ENCODE measurements at places on chromosomes 12 and 14.

DNA sequence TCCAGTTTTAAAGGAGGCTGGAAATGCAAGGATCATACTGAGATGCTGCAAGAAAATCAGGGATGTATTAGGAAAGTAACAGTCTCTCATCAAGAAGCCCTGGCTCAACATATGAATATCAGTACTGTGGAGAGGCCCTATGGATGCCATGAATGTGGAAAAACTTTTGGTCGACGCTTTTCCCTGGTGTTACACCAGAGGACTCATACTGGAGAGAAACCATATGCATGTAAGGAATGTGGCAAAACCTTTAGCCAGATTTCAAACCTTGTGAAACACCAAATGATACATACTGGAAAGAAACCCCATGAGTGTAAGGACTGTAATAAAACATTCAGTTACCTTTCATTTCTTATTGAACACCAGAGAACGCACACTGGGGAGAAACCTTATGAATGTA lies 24.5 kb downstream of the ZNF891 start:
- DNase-seq: no peak

DNA sequence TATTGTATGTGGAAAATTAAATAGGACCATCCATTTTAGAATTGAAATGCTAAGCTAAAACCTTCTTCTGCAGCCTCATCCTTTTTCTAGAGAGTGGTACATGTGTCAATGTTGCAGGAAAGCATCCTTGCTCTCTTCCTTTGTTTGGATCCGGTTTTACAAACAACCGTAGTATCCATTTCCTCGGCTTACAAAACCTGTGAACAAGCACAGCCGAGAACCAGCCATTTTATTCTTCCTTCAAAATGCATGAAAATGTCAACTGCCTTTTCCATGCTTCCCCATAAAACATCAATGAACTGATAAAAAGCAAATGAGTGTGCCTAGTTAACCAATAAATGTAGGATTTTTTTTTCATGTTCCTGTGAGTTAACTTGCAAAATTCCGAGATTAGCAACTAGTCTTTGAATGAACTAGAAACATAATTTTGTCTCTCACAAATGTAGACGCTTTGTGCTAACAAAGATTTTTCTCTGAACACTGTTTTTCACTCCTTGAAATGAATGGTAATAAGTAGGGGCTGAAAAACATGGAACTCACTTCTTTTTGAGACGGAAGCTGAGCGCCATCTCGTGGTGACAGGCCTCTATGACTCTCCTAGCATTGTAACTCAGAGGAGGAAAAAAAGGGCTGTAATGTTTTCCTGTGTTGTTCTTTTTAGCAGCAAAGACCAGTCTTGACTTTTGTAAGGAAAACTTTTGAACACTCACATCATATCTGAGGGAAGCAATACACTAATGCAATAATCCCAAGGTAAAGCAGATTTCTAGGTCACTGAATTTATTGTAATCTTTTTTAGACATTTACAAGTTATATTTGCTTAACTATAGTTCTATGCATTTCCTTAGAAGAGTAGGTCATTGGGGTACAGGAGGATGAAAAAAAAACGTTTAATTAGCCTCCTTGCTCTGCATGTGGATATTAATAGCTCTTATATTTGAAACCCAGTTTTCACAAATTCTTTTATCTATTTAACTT lies 157.4 kb upstream of the FOXG1 start:
- DNase-seq: no peak

GRCh38 chr14:84343656-84344055 lies 1186.3 kb upstream of the FLRT2 start:
- DNase-seq: no peak

- no peak for DNase-seq
Measured at GRCh38 chr12:111764120-111764821, 2.5 kb upstream of the ALDH2 start.

GRCh38 chr14:28952666-28953065 lies 186.1 kb downstream of the FOXG1 start:
- DNase-seq: no peak

DNA sequence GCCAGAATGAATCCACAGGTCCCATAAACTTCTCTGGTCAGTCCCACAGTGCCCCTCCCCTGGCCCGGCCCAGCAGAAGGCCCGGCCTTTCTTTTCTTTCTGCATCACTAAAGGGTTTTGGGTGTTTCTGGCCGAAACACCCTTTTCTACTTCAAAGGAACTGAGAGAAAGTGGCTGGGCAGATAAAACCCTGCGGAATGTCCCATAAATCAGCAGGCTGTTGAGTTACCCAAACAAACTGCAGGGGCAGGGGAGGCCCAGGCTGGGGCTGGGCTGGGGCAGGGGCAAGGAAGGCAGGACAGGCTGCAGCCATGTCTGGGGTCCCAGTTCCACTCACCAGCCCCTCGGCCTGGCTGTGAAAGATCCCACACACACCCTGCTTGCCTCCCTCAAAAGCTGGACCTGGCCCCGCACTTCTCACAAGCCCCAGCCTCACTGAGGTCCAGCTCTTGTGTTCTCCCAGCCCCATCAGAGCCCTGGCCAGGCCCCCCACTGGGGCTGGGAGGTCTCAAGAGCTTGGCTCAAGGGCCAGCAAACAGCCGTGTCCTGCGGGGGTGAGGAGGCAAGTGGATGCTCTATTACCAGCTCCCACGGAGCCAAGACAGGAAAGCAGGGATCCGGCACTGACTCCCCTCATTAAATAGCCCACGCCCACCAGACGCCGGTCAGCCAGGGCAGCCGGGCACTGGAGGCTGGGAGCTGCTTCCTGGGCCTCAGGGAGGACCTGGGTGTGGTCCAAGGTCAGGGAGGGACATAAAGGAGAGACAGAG lies 41.9 kb downstream of the CCNK start:
- no peak for DNase-seq

DNA sequence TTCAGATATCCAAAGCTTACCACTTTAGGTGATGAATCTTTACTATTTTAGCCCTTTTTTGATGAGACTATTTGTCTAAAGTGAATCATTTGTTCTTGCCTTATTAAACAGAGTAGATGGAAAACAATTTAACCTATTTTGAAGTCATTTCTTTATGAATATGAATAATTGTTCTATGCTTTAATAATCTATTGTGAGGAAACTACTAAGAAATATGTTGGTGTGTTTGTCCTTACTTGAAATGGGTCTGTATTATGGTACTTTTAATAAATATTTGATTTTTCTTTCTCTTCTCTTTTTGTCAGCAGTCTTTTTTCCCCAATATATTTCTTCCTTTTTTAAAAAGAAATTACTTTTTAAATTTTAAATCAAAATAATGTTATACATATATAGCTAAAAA lies 24.4 kb downstream of the HSD17B6 start:
- DNase-seq: no peak

DNA sequence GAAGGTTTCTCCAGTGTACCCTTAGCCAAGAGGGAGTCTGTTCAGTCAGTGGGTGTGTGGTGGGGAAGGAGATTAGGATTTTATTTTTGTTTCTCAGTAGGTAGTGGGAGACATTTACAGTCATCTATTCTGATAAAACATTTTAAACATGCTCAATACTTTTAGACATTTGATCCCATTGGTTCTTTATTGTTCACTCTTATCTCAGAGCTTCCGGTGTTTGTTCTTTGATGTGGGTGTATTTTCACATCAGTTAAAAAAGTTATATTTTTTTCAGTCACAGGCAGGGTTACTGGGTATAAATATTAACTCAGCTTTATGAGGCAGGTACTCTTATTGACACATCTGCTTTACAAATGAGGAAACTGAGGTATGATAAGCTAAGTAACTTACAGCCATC lies 43.3 kb upstream of the LRRK2 start:
- no peak for DNase-seq

GRCh38 chr12:109844091-109844490 lies 10.9 kb upstream of the TRPV4 start:
- no peak for DNase-seq

DNA sequence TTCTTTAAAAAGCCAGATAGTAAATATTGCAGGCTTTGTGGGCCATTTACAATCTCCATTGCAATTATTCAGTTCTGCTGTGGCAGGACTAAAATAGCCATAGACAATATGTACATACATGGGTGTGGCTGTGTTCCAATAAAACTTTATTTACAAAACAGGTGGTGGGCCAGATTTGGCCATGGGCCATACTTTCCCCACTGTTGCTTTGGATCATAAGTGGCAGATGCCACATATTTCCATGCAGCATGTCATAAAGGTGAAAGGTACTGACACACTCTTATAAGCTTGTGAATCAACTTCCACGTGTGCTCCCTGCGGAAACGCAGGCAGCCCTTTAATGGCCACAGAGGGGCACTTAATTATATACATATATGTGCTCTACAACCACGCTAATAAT lies 244.4 kb upstream of the FOXN3 start:
- DNase-seq: no peak

DNA sequence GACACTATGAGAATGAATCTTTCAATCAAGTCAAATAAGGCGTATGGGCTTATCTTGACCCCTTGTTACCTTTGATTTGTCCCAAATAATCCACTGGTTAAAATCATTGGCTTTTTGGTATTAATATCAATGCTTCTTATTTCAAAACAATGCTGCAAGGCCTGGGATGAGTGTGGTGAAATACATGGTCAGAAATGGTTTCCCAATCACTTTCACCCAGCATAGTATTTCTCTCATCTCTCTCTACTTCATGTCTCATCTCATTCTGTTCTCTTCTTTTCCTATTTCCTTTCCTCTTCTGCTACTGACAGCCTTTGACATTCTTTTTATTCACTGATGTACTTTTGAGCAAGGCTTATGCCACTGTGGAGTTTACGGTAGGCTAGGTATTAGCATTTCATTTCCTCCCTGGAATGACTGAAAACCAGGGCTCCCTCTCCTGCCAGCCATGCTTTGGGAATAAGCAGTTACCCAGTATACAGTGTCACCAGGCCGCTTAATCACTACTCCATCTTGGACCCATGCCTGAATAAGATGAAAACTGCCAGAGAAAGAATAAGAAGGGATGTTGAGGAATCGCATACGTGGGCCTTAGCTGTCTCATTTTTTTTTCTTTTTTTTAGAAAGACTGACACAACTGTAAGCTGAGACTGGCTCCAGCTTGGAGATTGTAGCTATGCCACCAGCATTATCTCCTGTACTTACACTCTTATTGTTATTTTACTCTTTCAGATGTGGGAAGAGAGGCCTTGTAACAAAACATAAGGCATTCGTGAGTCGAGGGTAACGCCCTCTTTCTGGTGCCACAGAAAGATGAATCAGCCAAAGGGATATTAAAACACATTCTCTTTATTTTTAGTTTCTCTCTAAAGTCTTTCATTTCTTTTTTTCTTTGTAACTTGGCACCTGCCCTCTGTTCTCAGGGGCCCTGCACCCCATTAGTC lies 53.5 kb downstream of the IGF1 start:
- no peak for DNase-seq

GRCh38 chr12:122097927-122098756 lies 19.6 kb downstream of the MLXIP start:
- DNase-seq: no peak

DNA sequence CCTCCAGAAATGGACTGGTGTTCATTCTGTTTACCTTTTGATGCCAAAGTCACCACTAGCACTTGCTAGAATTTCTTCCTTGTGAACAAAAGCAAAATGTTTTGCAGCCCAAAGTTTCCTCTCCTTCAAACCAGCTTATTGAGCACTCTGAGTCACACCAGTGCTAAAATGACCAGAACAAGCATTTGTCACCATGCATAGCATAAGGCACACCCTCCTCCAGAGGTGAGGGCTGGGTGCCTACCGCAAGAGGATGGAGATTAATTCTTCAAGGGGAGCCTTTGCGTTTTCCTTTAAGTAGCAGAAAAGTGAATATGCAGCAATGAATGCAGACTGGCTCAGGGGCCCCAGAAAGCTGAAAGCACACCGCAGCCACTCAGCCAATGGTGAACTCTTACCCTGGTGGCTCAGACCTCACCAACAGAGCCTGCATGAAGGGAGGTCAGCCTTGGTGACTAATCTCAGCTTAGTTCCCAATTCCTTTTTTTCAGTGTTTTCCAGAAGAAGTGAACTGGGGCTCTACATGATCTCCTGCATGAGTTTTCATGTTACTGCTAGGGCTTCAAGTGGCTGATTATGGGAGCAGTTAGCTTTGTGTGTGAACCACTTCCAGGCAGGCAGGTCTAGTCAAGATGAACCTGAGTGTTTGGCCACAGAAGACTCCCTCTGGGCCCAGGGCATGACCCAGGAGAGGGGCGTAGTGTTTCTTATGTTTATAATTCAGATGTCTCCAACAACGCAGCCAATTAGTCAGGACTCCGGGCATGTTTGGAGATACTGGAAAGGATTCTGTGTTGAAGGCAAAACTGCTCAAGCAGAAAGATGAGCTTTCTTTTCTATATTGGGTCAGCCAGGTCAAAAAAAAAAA lies 96.3 kb downstream of the PAX9 start:
- DNase-seq: no peak

DNA sequence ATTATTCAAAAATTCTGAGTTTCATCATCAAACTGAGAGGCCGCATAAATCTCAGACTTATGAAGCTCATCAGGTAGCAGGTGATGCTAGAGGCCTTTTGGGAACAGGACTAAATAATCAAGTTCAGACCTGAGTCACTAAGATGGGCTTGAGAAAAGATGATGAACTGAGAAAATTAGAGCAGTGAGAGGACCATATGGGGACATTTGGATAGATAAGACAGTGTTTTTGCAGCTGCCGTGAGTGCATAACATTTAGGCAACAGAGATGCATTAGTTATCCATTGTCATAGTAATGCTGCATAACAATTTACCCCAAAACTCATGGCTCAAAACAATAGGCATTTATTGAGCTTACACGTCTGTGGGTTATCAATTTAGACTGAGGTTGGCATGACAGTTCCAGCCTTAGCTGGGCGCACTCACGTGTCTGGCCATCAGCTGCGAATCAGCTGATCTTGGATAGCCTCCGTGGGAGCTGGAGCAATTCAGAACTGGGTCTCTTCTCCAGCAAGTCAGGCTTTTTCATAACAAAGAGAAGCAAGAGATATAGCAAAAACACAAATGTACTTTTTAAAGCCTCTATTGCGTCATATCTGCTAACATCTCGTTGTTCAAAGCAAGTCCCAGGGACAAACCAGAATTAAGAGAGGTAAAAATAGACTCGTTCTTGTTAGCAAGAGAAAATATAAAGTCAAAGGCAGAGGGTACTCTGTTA lies 72.8 kb downstream of the CAPZA3 start:
- DNase-seq: no peak

DNA sequence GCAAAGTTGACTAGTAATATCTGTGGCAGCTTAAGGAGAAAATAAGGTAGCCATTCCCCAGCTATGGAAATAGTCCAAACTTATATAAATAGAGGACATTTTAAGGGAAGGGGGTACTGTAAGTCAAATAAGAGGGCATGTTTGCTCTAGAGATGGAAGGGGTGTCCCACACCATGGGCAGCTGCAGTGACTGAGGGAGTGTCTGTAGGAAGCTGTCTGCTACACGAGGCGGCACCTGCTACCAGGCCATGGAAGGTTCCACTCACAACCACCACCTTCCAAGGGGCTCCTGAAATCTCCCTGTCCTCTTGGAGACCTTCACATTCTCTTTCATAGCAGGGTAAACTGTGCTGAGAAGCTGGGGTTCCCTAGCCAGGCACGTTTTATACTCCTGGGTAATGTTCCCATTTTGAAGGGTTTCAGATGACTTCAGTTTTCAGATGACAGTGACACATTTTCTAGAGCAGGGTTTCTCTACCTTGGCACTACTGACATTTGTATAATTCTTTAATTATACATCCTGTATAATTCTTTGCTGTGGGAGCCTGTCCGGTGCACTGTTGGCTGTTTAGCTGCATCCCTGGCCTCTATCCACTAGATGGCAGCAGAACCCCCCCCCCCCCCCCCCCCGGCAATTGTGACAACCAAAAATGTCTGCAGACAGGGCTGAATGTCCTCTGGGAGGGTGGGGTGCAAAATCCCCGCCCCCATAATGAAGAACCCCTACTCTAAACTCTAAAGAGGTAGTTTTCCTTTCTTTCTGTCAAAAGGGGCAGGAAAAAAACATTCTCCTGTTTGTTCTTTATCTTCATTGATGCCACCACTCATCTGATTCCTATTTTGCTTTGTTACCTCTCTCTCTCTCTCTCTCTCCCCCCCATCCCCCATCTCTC lies 11.6 kb upstream of the SMCO2 start:
- DNase-seq: no peak
